ENCODE measurements at places on chromosomes 11 and 22.

GRCh38 chr22:44620129-44620840 is 81.7 kb upstream of the PRR5 start:
- peak; percentile 18 for DNase-seq

DNA sequence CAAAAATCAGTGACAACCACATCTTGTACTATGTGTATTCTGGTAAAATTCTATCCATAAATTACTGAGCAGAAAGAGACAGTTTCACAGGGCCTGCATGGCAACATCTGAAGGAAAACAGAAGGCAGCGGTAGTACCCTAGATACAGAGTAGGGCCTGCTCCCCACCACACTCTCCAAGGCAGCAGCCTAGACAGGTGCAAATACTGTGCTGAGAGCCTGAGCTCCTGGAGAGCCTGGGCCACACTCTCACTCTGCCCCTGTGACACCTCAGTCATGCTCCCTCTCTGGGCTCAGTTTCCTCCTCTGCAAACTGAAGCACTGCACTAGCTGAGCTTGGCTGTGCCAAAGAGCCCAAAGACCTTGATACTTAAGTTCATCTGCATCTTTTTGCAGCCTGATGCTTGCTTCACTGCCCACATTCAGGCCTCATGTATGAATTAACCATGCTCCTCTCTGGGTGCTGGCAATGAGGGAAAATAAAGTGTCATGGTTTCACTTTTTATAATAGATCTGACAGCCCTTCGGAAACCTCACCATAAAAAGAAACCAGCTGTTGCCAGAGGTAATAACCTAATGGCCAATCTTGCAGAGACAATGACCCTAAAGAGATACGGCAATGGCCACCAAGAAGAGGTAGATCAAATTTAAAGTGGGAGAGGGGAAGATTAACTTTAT is 104.7 kb downstream of the PLEKHA7 start:
- DNase-seq, result no peak

DNA sequence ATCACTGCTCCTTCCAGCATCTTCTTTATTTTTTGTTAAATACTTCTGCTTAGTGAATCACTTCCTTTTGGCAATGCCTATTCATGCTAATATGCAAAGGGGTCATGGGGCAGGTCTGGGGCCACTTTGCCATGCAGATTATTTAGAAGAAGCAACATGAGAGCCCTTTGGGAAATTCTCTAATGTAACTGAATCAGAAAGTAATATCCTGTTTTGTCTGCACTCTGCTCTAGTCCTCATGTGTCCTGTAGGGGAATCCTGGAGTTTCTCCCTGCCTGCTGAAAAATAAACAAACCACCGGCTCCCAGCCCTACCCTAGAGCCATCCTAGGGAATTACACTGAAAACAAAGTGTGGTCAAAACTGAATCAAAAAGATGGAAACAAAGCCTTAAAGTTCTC is 176.5 kb upstream of the POU2AF2 start:
- DNase-seq, result peak; percentile 54

DNA sequence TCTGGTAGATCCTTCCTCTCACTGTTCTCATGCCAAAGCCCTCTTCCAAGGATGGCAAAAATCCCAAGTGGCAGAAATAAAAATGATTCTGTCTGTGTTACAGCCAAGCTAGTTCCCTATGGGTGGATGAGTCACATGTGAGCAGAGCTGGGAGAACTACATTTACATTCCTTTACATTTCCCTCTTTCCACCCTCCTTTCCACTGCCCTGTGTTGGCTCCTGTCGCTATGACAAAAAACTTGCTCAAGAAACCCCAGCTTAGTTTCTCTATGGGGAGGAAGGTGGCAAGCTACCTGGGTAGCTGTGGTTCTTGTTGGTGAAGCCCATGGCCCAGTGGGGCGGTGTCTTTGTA is 10.2 kb upstream of the DDB2 start:
- DNase-seq, result peak; percentile 38
